Activated CD4-positive, alpha-beta T cell treated with anti-CD3 and anti-CD28 coated beads, Interleukin-10, Interleukin-2, amounts not matched to agents 100 ng/mL and 50 ng/mL, durations not matched to agents 16 hours and 8 hours (primary cell): ENCODE measurements at places on chromosomes 7 and 10.

DNA sequence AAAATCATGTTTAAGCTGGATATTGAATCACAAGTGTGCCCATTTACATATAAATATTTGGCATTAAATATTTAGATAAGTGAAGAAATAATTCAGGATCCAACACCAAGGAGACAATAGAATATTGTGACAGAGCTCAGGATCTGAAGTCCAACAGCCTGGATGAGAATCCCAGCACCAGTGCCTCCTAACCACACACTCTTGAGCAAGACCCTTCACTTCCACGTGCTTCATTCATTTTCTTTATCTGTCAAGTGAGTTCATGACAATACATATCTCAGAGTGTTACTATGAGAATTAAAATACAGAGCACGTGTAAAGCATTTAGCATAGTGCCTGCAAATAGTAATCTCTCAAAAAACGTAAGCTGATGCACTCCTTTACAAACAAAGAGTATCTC lies 78.4 kb upstream of the IKZF1 start:
- no peak for DNase-seq

GRCh38 chr7:157432541-157432956 lies 95.7 kb downstream of the DNAJB6 start:
- DNase-seq, result peak; percentile 23

DNA sequence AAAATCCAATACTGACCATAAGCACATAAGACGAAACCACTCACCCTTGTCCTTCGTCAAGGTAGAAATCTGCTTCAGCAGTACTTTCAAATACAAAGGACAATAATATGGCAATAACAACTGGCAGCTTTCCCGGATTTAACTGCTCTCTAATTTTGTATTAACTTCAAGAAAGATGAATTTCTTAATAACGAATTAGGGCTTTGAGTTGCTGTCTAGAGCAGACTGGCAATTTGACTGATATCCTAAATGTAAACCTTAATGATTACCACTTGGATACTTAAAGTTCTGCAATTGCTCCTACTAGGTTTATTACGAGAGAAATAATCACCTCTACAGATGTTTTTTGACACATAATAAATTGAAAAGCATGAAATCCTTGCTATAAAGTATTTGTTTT lies 418.7 kb downstream of the MAGI2 start:
- DNase-seq, result no peak

- DNase-seq, result no peak
Measured at GRCh38 chr7:80372415-80372814, 139.4 kb downstream of the GNAT3 start.

GRCh38 chr10:109911903-109912302 lies 11.4 kb downstream of the XPNPEP1 start:
- DNase-seq, result no peak

GRCh38 chr10:32891261-32891660 lies 66.8 kb downstream of the ITGB1 start:
- no peak for DNase-seq

DNA sequence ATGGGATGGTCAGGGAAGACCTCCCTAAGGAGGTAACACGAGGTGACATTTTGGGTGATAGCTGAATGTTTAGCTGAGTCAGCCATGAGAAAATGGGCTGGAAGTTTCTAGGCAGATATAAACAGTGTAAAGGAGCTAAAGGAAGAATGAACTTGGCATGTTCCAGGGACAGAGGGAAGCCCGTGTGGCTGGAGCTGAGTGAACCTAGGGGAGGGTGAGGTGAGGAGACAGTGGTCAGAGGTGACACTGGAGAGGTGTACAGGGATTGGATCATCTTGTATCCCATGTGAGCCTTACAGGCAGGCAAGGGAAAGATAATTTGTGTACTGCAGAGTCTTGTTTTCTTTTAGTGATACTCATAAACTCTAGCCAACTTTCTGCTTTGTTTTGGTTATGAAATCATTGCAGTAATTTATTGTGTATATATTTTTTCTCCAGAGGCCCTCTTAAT lies 1.8 kb downstream of the STARD3NL start:
- DNase-seq, result no peak

GRCh38 chr10:73044378-73045285 lies 52.0 kb downstream of the P4HA1 start:
- DNase-seq, result peak; percentile 28

- no peak for DNase-seq
Measured at GRCh38 chr10:29618341-29619171, 16.2 kb downstream of the SVIL start.

DNA sequence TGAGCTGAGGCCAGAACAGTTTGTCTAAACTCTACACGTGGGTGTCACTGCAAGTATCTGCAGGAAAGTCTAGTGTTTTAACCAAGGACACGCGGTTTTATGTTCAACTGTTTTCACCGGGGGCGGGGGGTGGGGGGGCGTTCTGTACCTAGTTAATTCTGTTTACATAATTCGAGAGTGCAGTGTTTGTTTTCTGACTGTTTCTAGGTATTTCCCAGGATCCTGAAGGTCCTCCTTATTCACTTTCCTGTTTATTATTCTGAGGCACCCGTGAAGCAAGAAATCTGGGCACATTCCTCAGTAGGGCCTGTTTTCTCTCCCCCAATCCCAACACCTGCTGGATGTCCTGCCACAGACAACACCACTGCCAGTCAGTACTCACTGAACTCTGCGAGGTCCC lies 7.6 kb downstream of the LOXL4 start:
- DNase-seq, result no peak

- peak; percentile 59 for DNase-seq
Measured at GRCh38 chr7:92835261-92835850, 1.0 kb downstream of the CDK6 start.

DNA sequence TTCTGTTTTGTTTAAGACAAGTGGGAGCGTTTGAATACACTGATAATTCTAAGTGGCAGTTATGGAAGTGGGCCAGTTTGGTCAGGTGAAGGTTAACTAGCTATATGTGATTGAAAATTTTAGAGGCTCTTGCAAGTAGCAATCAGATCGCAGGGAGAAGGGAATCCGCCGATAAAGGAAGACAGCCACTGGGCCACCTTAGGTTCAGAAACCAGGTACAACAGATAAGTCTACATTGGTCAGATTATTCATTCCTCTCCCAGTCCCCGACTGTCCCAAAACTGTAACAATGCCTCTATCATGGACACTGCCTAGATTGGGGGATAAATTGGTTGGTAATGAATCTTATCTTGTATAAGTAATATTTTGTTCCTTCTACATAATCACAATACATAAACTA lies 8.9 kb downstream of the ANK3 start:
- DNase-seq, result no peak

DNA sequence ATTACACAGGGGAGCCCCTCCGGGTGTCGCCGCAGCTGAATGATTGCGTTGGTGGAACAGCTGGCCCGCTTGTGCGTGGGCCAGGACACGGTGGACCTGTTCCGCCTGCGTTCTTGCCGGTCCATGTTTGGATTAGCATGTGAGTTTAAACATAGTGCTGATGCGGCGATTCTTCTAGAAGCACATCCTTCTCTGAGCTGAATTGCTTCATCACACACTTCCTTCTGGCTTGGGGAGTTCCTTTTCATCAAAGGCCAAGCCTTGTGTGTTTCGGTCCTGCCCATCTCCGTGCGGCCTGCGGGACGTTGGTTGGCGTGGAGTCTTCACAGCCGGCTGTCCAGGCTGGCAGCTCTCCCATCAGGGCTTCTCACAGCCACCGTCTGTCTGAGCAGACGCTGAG lies 45.5 kb upstream of the SLC29A4 start:
- no peak for DNase-seq

DNA sequence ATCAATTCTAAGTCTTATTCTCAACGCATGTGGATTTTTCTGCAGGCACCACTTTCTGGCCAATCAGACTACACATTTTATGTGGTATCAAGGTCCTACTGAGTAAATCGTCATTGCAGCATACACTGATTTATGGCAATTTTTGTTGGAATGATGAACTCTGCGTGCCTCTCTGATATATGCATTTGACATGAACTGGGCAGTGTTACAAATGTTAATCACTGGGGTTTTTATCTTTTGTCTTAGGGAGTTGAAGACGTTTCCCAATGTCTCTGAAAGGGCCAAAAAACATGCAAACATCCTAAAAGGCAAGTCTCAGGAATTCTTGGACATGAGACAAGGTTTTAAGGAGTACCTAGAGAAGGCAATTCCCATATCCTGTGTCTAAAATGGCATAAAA lies 809.5 kb upstream of the CELF2 start:
- DNase-seq, result no peak
